T-helper 9 cell (primary cell): ENCODE measurements at places on chromosomes 16 and 17.

- DNase-seq: no peak
These were observed 6.5 kb downstream of the ABHD15 start for GRCh38 chr17:29560316-29560715.

DNA sequence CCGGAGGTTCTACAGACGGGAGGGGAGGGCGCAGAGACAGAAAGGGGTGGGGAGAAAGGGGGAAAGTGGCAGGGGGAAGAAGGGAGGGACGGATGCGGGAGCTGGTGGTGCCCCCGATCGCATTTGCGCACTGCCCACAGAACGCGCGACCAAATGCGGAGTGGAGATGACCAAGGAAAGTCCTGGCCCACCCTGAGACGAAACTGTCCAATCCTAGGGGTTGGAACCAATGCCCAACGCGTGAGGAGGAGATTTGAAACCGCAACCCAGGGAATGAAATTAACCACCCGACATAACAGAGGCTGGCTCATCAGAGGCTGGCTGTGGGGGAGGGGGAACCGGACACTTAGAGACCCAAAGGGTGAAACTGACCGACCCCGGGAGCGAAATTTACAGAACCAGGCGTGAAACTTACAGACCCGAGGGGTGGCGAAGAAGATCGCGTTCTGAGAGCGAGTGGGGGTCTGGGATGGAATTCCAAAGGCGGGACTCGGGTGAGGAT, 1.4 kb downstream of the HES7 start:
- DNase-seq: no peak

DNA sequence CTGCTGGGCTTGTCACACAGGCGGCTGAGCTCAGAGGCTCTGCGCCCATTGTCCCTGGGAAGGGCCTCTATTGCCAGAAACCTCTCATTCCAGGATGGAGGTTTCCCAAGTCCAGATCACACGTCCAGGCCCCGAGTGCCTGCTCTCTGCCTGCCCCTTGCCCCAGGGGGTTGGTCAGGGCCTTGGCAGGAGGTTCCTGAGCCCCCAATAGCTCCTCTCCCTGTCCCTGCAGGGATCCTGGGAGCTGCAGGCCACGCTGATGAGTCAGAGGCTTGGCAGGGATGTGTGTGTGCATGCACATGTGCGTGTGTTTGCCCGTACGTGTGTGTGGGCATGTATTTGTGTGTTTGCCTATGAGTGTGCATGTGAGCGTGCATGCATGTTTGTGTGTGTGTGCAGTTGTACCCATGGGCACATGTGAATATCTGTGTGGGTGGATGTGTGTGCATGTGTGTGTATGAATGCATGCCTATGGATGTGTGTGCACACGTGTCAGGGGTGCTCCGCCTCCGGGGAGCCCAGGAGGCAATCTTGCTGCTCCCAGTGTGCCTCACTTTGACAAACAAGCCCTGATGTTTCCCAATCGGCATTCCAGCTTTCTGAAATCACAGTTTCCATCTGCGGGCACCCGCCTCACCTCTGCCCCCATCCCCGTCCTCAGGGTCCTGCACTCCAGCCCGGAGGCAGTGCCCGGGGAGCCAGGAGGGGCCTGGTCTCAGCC, 98.4 kb upstream of the GSE1 start:
- no peak for DNase-seq

DNA sequence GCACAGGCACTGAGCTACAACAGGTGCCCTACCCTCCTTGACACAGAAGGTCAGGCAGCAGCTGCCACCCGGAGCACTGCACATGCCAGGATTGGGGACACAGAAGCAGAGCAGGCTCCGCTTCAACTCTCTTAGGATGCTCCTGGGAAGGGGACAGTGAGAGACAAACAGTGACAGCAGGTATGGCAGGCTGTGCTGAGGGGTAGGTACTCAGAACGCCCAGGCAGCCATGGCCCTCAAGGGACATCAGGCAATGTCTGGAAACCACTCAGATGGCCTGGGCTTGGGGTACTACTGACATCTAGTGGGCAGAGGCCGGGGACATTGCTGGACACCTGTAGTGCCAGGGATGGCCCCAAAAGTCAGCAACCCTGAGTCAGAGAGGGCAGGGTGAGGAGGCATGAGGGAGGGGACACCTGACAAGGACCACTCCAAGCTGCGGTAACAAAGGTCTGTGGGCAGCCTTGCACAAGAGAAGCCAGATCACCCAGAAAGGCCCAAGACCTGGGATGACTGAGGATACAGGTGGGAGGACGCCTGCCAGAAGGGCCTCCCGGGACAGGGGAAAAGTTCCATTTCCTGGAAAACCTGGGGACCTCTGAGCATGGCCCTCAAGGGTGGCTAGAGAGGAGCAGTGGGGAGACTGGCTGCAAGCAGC, 21.2 kb downstream of the PEMT start:
- DNase-seq: no peak
